ENCODE measurements at places on chromosomes 1 and 21. TPM values are rescaled to one million over a fixed set of nuclear protein-coding genes. Genes with fewer than 3 reads are reported as not detected.

DNA sequence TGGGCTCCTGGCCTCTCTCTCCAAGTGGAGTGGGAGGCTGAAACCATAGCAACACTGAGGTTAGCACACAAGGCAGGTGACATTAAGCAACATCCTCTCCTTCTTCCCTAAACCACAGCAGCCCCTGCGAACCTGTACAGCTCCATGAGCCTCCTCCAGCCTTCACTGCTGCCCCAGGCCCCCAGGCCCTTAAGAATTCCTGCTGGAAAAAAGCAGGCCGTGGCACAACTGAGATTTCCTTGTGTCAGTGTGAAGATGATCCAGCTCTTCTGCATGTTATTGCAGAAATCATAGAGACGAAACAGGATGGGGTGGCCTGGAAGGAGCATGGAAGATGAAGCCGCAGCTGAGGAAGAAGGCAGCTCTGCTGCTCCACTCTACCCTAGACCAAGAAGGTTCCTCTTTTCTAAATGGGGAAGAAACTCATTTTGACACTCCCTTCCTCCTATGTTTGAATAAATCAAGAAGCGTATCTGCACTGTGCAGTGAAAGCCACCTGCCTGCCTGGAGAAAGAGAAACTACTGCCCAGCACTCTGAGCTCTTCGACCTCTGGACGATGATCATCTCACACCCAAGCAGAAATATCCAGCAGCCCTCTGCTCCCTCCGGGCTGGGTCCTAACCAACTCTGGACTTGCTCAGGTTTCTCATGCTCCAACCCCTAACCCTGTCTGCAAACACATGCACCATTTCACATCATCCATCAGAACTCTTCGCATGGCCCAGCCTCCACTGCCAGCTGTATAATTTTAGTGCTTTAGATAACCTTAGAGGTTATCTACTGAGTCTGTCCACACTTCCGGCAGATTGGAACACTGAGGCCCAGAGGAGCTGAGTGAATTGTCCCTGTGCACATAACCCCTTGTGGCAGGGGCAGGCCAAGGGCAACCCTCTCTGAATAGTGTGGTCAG is 20.7 kb downstream of the SH3BP5L start:
- no peak for DNase-seq

The OR10J1 gene
- total RNA-seq = not detected

The CD2 gene
- 0.49 TPM for total RNA-seq

The ARV1 gene
- 9.5 TPM for total RNA-seq

DNA sequence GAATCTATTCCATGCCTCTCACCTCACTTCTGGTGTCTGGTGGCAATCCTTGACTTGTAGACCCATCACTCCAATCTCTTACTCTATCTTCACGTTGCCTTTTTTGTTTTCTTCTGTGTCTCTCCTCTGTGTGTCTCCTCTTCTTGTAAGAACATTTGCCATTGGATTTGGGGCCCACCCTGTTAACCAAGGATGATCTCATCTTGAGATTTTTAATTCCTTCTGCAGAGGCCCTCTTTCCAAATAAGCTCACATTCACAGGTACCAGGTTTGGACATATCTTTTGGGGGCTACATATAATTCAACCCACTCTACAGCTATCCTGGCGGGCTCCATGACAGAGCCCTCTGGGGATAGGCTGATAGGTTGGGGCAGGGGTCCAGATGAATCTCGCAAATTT is 55.8 kb downstream of the UBE2T start:
- DNase-seq = no peak

GRCh38 chr1:224564454-224565084 is 51.5 kb upstream of the CNIH3 start:
- DNase-seq = no peak

The S100A9 gene
- 1,024 TPM for total RNA-seq

The DPT gene
- 191 TPM for total RNA-seq

DNA sequence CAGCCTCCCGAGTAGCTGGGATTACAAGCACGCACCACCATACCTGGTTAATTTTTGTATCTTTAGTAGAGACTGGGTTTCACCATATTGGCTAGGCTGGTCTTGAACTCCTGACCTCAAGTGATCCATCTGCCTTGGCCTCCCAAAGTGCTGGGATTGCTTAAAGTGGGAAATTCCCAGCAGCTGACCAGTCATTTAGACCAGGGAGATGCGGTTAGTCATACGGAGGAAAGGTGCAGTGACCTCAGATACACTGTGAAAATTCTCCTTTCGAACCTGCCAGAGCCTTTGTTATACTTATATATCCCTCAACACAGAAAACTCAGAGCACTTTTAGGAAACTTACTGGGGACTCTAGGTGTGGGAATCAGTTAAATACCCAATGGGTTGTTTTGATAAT is 39.6 kb downstream of the MAP10 start:
- no peak for DNase-seq

- no peak for DNase-seq
Measured at GRCh38 chr21:45600248-45600647, 43.3 kb upstream of the PCBP3 start.

DNA sequence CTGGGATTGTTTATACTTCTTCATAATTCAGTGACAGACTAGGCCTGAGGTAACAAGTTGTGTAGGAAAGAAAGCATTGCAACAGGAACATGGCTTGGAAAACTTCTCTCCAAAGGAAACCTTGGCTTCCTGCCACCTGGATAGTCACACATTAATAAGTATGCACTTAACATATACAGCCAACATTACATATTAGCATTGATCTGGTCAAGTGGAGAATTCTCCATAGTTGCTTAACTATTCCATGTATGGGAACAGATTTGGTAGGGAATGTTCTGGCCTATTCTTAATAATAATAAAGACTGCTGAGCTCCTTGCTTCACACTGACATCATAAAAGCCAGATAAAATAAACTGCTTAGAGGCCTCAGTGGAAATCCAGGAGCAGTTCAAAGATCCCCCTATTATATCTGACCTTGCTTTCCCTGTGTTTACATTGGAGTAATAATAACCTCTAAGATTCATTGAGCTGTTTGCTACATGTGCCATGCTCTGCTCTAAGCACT is 27.2 kb upstream of the NFIA start:
- peak; percentile 75 for DNase-seq

The AIM2 gene
- total RNA-seq = 0.39 TPM

DNA sequence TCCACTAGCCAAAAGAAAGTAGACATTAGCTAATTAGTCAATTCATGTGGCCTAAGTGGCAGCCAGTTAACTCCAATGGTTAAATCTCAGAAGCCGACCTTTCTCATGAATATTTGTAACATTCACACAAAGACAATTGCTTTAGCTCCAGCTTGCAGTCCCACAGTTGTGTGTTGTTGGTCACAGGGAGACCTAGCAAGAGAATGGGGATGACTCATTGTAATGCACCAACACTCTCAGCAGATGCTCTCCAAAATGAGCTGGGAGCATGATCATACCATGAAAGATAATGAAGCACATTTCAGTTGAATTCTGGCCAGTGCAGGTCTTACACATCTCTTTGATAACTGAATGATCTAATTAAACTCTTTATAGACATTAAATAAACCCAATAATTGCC is 160.4 kb downstream of the HLX start:
- no peak for DNase-seq

DNA sequence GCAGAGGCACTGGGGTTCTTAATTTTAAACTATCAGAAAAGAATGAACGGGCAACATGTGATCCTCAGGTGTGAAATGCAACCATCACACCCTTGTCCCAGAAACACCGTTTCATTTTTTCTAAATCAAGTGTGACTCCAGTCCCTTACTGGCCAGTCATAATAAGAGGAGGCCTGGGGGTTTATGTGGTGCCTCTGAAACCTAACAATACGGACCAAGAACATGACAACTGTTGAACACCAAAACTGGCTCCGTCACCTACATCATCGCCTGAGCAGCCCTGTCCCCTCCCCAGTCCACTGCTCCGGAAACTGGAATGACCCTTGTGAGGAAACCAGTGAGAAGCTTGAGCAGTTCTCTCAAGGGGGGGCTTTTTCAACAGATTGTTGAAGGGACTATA is 55.9 kb upstream of the KIF26B start:
- no peak for DNase-seq
